ENCODE measurements at places on chromosomes 13 and 19. TPM values are rescaled to one million over a fixed set of nuclear protein-coding genes. Genes with fewer than 3 reads are reported as not detected.

The RDH8 gene
- polyA plus RNA-seq = not detected

The PTGER1 gene
- polyA plus RNA-seq = 1.6 TPM

The PRR19 gene
- 2.7 TPM for polyA plus RNA-seq

The EPSTI1 gene
- 12.0 TPM for polyA plus RNA-seq

GRCh38 chr13:113996912-113997745, 23.3 kb upstream of the C13orf46 start:
- DNase-seq = no peak

GRCh38 chr13:112175162-112176075, 108.5 kb downstream of the SOX1 start:
- no peak for DNase-seq

GRCh38 chr19:41161903-41162302, 31.1 kb upstream of the CYP2S1 start:
- no peak for DNase-seq

DNA sequence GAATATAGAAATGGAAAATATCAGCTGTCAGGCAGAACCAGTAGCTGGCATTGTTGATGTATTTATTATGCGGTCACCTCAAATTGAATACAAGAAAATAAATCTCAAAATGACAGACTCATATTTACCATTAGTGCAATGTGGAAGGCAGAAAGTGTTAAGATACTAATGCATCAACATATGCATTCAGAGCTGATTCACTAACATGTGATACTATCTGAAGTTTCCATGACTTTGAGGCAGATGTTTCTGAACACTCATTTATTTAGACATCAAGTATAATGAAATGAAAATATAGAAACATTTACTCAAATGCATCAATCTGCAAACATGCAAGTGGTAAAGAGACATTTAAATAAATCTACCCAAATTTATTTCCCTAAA, 474.2 kb upstream of the SLC10A2 start:
- DNase-seq = no peak

DNA sequence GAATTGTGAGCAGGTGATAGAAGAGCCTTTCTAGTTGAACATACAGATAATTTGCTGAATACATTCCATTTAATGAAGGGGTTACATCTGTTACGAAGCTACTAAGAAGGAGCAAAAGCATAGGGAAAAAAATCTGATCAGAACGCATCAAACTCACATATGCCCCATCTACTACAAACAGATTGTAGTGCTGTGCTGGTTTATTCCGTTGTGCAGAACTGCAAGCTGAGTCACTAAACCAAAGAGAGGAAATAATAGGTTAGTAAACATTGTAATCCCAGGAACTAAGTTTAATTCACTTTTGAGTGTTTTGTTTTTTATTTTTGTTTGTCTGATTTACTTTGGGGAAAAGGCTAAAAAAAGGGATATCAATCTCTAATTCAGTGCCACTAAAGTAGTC, 136.3 kb downstream of the CDK8 start:
- DNase-seq = no peak

- no peak for DNase-seq
These were observed 75.8 kb upstream of the UBAC2 start for GRCh38 chr13:99124794-99125316.

DNA sequence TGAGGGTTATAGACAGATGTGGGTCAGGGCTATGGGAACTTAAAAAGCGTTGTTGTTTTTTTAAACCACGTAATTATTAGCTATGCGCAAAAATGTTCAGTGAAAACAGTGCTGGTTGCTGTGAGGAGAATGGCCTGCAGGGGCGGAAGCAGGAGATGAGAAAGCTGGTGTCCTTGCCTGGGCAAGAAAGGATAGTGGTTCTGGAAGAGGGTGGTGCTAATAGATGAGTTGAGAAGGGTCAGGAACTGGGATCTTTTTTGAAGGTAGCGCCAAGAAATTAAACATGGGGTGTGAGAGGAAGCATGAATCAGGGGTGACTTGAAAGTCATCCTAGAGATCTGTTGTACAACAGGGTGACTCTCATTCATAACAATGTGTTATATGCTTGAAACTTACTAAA, 4.8 kb upstream of the SMG9 start:
- no peak for DNase-seq

DNA sequence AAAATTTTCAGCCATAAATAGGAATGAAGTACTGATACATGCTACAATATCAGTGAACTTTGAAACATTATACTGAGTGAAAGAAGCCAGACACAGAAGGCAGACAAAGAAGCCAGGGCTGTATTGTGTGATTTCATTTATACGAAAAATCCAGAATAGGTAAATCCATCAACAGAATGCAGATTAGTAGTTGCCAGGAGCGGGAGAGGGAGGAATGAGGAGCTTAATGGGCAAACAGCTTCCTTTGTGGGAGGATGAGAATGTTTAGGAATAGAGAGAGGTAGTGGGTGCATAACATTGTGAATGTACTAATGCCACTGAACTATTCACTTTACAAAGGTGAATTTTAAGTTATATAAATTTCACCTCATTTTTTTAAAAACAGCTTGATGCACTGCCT, 103.3 kb upstream of the SERTM1 start:
- DNase-seq = no peak

- no peak for DNase-seq
These were observed 4.7 kb downstream of the PTBP1 start for GRCh38 chr19:801861-802497.

- DNase-seq = no peak
These were observed 1.8 kb downstream of the MBD3 start for GRCh38 chr19:1590641-1591397.

Measured in renal cortex interstitium (tissue), 15 donors.